ENCODE measurements at places on chromosomes 1 and 21. TPM values are rescaled to one million over a fixed set of nuclear protein-coding genes. Genes with fewer than 3 reads are reported as not detected.

GRCh38 chr21:28821276-28822122 is 171.2 kb downstream of the LTN1 start:
- H3K27ac ChIP-seq, result no peak overlapping the region
- H3K36me3 ChIP-seq, result peaks cover 3% of the 10 kb centered on the region

Gene SLC6A9
- 14.8 TPM for total RNA-seq

DNA sequence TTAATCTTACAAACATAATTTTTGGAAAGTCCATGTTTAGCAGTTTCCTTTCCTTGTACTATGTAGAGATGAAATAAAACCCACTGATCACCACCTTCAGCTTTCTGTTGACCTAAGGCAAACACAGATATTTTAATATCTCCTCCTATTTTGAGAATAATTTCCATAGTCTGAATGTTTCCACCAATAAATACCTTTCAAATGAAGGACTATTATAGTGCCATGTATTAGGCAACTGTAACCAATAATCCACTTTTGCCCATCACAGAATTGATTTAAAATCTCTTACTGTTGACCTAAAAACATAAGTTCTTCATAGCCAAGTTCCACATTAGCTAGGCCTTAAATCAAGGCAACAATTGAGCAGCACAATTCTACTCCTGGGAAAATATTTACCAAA is 1.8 kb downstream of the CDC42BPA start:
- peaks cover 8% of the 10 kb centered on the region for H3K4me1 ChIP-seq
- no peak for DNase-seq
- no peaks in the 10 kb centered on the region for H3K36me3 ChIP-seq
- H3K27ac ChIP-seq, result no peak overlapping the region
- peaks cover 73% of the 10 kb centered on the region for H3K27me3 ChIP-seq

- H3K27me3 ChIP-seq, result no peaks in the 10 kb centered on the region
- DNase-seq, result no peak
- peaks cover 70% of the 10 kb centered on the region for H3K4me1 ChIP-seq
- H3K36me3 ChIP-seq, result peaks cover 22% of the 10 kb centered on the region
Observed at GRCh38 chr1:113800487-113800886, 11.8 kb downstream of the RSBN1 start.

Gene SLC5A9
- total RNA-seq, result not detected

- H3K36me3 ChIP-seq, result no peaks in the 10 kb centered on the region
- DNase-seq, result no peak
- no peak overlapping the region for H3K4me3 ChIP-seq
- no peak overlapping the region for H3K27ac ChIP-seq
Observed at GRCh38 chr1:162458236-162458635, 39.4 kb upstream of the UHMK1 start.

DNA sequence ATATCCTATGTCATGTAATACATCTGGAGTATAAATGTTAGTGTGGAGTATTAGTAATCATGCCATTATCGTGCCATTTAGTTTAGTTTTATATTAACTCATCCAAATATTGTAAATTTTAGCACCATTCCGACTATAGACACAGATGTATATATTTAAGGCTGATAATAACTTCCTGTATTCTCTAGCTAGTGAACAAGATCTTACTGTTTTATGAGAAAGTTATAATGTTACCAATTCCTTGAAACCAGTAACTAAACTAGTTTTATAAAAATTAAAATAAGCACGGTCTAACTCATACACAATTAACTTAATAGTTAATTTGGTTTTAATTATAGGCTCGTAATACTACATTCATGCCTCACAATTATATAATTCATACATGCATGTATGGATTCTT is 808.6 kb downstream of the USP25 start:
- no peak overlapping the region for H3K4me3 ChIP-seq
- DNase-seq, result no peak
- no peaks in the 10 kb centered on the region for H3K27me3 ChIP-seq
- H3K36me3 ChIP-seq, result no peaks in the 10 kb centered on the region
- H3K4me1 ChIP-seq, result no peaks in the 10 kb centered on the region

All from activated naive CD8-positive, alpha-beta T cell treated with anti-CD3 and anti-CD28 coated beads for 36 hours (primary cell).